ENCODE measurements at places on chromosomes 3 and 15. TPM values are rescaled to one million over a fixed set of nuclear protein-coding genes. Genes with fewer than 3 reads are reported as not detected.

DNA sequence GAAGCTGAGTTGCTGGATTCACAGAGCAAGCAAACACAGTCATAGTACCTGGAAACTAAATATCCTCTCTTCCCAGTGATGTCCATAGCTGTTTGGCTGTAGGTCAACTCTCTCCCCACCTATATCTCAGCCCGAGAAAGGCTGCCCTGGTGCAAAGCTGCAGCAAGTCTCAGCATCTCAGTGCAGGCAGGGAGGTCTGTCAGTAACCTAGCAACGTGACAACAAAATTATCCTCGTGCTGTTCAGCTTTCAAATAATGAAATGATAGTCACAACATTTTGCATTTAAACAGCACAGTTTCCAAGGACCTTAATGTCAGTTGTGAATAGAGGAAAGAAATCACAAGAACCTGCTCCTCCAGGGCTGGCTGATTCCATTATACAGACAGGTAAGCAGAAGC, 83.6 kb downstream of the CHST2 start:
- DNase-seq: no peak

DNA sequence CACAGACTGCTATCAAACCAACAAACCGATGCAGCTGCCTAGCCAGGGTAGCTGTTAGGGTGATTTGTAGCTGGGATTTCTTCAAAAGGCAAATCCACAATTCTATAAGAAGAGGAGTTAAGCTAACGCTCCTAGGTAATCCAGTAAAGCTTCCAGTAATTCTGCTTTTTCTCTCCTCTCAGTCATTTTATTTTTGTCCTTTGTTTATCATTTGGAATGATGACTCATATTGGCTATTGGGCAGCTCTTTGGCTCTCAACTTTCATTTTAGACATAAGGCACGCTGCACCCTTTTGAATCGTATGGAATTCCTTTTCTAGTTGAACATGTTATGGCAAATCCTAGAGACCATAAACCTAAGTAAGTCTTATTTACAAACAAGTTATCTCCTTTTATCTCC, 53.2 kb upstream of the PPARG start:
- DNase-seq: peak; percentile 6

DNA sequence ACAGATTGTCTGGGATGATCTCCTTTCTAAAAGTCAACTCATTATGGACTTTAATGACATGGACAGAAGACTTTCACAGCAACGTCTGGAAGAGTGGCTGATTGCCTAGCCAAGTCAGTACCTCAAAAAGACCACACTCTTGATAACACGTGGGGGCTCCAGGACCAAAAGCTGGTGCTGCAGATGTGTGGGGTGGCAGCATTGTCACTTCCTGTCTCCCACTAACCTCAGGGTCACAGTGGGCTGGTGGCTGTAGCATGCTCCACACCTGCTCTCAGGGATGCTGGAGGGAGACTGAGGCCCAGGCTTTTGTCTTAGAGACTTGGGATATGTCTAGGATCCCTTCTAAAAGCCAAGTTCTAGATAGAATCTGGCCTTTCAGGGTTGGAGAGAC, 118.1 kb downstream of the APBA2 start:
- DNase-seq: no peak

- no peak for DNase-seq
These were observed 230.4 kb upstream of the KCNH8 start for GRCh38 chr3:18917923-18918322.

DNA sequence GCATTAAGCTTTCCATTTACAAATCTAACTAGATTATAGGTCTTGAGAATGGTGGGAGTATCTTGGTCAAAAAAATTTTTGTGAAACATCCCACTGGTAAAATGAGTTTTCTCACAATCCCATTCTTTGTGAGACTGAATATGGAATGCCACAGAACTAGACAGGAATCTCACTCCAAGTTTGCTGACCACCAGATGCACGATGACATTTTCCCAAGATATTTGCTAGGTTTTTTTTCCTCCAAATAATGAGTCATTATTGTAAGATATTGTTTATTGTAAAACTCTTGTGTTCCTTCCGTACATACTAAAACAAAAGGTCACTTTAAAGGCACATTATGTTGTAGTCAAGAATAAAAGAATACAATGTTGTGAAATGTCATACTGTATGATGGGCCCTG, 53.9 kb downstream of the COPS2 start:
- DNase-seq: peak; percentile 70

GRCh38 chr15:35150361-35150760, 65.3 kb upstream of the NANOGP8 start:
- DNase-seq: no peak

GRCh38 chr3:105860641-105861040, 8.2 kb downstream of the CBLB start:
- DNase-seq: peak; percentile 46

DNA sequence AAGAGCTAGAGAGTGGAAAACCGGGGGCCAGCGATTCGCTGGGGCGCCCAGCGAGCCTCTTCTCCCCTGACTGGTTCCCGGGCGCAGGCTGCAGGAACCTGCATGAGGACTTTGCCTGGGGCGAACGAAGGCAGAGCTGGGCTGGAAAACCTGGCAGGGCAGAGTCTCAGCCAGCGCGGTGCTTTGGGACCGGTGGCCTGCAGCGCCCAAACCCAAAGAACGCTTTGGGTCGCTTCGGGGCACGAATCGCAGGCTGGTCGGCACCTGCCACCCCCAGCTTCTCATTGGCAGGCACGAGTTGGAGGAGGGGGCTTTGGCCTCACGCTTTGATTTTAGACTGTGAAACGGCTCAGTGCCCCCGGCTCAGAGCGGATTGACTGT, 3.0 kb downstream of the ONECUT1 start:
- no peak for DNase-seq

GRCh38 chr3:102512734-102513504, 78.1 kb downstream of the ZPLD1 start:
- DNase-seq: no peak

- DNase-seq: no peak
These were observed 12.4 kb downstream of the CISH start for GRCh38 chr3:50599115-50599715.

- DNase-seq: no peak
These were observed 193.6 kb upstream of the SATB1 start for GRCh38 chr3:18618723-18619122.

DNA sequence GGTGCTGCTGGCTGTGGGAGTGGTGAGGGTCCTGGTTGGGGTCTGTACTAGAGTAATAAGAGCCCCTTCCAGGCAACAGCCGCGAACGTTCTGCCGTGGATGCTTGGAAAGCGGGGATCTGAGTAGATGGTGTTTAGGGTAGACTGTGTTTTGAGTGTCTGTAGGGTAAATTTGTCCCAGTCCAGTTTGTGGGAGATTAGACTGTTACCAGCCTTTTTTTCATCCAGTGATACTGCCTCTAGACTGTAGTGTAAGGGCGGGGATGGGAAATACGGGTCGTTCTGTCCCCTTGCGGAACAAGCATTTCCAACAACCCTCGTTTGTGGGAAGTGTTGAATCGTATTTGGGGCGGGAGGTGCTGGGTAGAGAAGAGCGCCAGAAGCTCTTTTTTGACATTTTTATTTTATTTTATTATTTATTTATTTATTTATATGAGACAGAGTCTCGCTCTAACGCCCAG, 424 bp downstream of the HAUS2 start:
- peak; percentile 54 for DNase-seq

DNA sequence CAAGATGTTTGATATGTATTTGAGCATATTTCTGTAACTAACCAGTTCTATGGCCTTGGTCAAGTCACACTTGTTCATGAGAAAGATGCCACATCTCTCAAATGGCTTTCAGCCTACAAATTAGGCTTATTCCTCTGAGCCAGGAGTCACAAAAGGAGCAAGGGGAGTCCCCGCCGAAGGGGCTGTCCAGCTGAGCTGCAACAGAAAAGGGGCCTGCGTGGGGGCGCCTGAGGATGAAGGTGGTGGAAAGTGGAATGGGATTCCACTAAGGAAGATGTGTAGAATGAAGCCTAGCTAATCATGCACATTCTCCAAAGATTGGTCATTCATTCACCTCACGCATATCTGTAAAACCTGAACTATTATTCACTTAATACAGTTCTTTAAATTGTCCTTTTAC, 19.1 kb downstream of the ALDH1L1 start:
- no peak for DNase-seq

DNA sequence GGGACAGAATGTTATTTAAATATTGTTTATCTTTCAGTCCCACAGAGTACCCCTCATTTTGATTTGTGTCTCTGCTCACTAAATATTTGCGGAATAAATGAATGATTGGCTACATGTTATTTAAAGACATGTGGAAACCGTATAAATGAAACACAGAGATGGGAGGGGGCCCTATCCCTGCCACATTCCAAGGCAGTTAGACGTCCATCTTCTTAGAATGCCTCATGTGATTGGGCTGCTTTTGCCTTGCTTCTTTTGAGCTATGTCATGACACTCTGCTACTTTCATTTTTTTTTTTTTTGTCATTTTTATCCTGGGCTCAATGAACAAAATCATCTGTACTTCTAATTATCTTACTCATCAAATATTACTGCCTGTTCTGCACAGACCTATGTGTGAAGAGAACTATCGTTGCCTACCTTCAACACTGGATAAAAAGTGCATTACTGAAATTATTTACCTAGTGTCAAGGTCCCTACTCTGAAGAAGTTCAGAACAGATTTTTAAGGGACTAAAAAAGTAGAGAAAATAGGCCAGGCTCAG, 83.9 kb upstream of the FAM98B start:
- DNase-seq: no peak

GRCh38 chr3:69354948-69355347, 30.9 kb downstream of the FRMD4B start:
- peak; percentile 61 for DNase-seq

GRCh38 chr15:58331913-58332675, 99.7 kb upstream of the LIPC start:
- DNase-seq: peak; percentile 92

- DNase-seq: no peak
These were observed 86.5 kb upstream of the FAM98B start for GRCh38 chr15:38367476-38367875.

GRCh38 chr3:192935441-192935840, 17.8 kb upstream of the MB21D2 start:
- no peak for DNase-seq

DNA sequence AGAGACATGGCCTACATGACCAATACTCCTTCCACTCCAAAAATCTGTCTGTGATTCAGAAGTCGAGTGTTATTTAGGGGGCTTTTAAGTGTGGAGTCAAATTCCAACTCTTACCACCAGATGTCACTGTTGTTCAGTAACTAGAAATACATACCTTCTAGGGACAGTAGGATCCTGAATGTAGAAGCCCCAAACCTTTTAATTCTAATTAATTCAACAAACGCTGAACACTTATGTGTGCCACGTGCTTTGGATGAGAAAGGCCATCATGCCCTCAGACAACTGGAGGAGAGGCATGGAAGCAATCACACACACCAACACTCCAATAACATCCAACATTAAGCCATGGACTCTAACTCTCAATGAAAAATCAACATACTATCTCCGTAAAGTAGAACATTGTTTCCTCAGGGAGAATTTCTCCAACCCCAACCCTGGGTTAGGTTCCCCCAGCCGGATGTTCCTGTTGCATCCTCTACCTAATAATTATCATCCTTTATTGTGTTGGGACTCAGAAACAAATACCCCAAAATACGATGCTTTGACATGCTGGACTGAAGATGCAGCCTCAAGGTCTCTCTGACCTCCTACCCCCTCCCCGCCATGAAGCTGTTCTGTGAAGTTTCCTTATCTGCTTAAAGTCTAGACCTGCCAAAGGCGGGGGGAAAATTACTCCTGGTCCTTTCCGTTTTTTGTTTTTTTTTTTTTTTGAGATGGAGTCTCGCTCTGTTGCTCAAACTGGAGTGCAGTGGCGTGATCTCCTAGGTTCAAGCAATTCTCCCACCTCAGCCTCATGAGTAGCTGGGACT, 8.0 kb upstream of the CCDC13 start:
- peak; percentile 89 for DNase-seq

DNA sequence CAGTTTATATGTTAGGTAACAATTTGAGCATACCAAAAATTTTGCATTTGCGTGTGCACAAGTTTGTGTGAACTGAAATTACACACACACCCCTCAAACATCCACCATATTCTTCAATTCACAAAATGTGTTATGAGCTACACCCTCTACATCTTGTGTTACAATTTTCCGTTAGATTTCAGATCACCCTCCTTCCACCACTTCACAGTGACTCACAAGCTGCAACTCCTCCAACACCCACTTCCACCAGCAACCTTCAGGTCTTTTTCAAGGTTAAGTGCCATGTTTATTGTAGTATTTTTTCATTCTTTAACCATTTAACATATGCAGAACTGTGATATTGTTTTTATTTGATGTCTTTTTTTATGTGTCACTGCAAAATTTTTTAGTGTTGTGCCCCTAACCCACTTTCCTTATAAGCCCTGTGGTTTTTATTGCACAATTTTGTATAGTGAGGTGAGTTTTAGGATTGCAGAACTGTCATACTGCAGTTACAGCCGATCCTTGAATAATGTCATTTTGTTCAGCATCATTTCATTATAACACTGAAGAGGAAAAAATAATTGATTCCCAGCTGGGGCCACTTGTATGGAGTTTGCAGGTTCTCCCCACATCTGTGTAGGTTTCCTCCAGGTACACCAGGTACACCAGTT, 148.9 kb downstream of the PLCL2 start:
- no peak for DNase-seq

- DNase-seq: peak; percentile 56
These were observed 66.5 kb upstream of the SH3GL3 start for GRCh38 chr15:83380682-83381081.

- peak; percentile 13 for DNase-seq
These were observed 45.0 kb downstream of the FAIM start for GRCh38 chr3:138653567-138653966.

DNA sequence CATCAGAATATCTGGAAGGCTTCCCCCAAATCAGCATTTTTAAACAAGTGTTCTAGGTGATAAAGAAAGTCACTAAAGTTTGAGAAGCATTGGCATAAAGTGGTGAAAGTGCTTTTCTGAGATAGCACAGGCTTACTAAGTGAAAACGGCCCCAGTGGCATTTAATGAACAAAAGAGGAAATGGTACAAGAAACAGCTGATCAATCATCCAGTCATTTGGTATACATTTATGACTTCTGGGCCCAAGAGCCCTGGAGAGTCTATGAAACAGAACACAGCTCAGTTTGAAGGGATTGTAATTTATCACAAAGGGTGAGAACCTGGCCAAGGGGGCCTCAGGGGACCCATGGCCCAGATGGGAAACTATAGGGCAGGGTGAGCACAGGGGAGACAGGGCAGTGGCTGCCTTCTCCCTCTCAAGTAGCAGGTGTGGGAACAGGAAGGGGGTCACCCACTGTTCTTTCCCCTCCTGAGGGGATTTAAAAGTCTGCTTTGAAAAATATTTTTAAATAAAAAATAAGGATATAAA, 265.5 kb upstream of the ROPN1 start:
- no peak for DNase-seq

GRCh38 chr3:155886915-155887314, 16.5 kb downstream of the GMPS start:
- DNase-seq: no peak

PTPRG gene
- total RNA-seq: 26.0 TPM

IREB2 gene
- 26.0 TPM for total RNA-seq

CRTC3 gene
- total RNA-seq: 13.4 TPM

TP63 gene
- total RNA-seq: not detected

IL17RC gene
- total RNA-seq: 20.4 TPM

GOLGA6L4 gene
- total RNA-seq: 2.0 TPM

CHRNA7 gene
- 0.79 TPM for total RNA-seq

All from dermis blood vessel endothelial cell (primary cell).